T-helper 1 cell treated with Interleukin-12 subunit alpha and Interleukin-12 subunit beta and Interleukin-4 antibody, amounts not matched to agents 30 ng/mL and 1 ng/mL, for 36 hours (primary cell): ENCODE measurements at places on chromosomes 7 and 10. TPM values are rescaled to one million over a fixed set of nuclear protein-coding genes. Genes with fewer than 3 reads are reported as not detected.

IDI2 gene
- not detected in 2 replicates for total RNA-seq

OGDHL gene
- total RNA-seq = 0.12 TPM in 1 of 2 replicates, not detected in the other

BTBD16 gene
- total RNA-seq = not detected in 2 replicates

PON1 gene
- total RNA-seq = not detected in 2 replicates

NCF1 gene
- 0.96 and 1.4 TPM in 2 replicates for total RNA-seq

SLF2 gene
- total RNA-seq = 40.6 and 43.0 TPM in 2 replicates

AOC1 gene
- total RNA-seq = not detected in 2 replicates

EGR2 gene
- total RNA-seq = 22.4 and 22.9 TPM in 2 replicates

LRRN3 gene
- 127 and 129 TPM in 2 replicates for total RNA-seq

THSD7A gene
- not detected in 2 replicates for total RNA-seq

KIF20B gene
- total RNA-seq = 45.1 and 49.4 TPM in 2 replicates

LOXL4 gene
- total RNA-seq = not detected in 2 replicates

ZNF503 gene
- 0.05 TPM in 1 of 2 replicates, not detected in the other for total RNA-seq

SLC13A1 gene
- not detected in 2 replicates for total RNA-seq

SEMA3D gene
- total RNA-seq = not detected in 2 replicates

NRCAM gene
- 0.12 TPM in 1 of 2 replicates, not detected in the other for total RNA-seq

KAZALD1 gene
- total RNA-seq = 0.34 and 0.47 TPM in 2 replicates

EN2 gene
- not detected in 2 replicates for total RNA-seq

FRAT1 gene
- 4.5 and 4.8 TPM in 2 replicates for total RNA-seq

PRKCQ gene
- total RNA-seq = 68.8 and 71.5 TPM in 2 replicates

ADRA2A gene
- not detected in 2 replicates for total RNA-seq

SMKR1 gene
- 1.1 and 1.7 TPM in 2 replicates for total RNA-seq

NUTM2E gene
- 0.20 TPM in 1 of 2 replicates, not detected in the other for total RNA-seq

PPP1R9A gene
- not detected in 2 replicates for total RNA-seq

HOXA2 gene
- not detected in 2 replicates for total RNA-seq

C7orf57 gene
- total RNA-seq = 0.10 TPM in 1 of 2 replicates, not detected in the other

ZNF37A gene
- 24.3 and 25.8 TPM in 2 replicates for total RNA-seq

SFTPA1 gene
- not detected in 2 replicates for total RNA-seq

HECW1 gene
- total RNA-seq = not detected in 2 replicates

PDE6C gene
- not detected in 2 replicates for total RNA-seq

UCN3 gene
- total RNA-seq = not detected in 2 replicates

MOGAT3 gene
- total RNA-seq = not detected in 2 replicates

DDC gene
- not detected in 2 replicates for total RNA-seq

NOS3 gene
- total RNA-seq = 10.5 and 12.1 TPM in 2 replicates

SLC18A3 gene
- total RNA-seq = not detected in 2 replicates
